ENCODE measurements at places on chromosomes 12 and 14.

DNA sequence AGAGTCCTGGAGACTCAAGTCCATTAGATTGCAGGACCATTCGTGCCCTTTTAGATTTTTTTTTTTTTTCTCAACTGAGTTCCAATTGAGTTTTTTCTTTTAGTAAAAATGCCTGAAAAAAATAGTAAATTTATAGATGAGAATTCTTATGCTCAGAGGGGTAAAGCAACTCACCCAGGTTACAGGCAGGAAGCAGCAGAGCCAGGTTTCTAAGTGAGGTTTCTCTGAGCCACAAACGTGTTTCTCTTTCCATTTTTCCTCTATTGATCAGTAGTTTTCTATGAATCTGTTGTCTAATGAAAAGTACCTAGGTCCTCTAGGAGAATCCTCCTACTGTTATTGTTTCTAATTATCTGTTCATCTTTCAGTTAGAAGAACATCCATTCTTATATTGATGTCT is 66.4 kb upstream of the C12orf71 start:
- DNase-seq: no peak
- no peak overlapping the region for H3K27ac ChIP-seq
- no peak overlapping the region for H3K4me3 ChIP-seq
- no peaks in the 10 kb centered on the region for H3K36me3 ChIP-seq
- H3K27me3 ChIP-seq: no peaks in the 10 kb centered on the region

GRCh38 chr14:94936401-94936892 is 166.5 kb upstream of the GSC start:
- peak; percentile 96 for DNase-seq
- peak overlapping the region; percentile 25 for H3K4me3 ChIP-seq
- peaks cover 20% of the 10 kb centered on the region for H3K4me1 ChIP-seq
- H3K27ac ChIP-seq: peak overlapping the region; percentile 82
- no peaks in the 10 kb centered on the region for H3K27me3 ChIP-seq

DNA sequence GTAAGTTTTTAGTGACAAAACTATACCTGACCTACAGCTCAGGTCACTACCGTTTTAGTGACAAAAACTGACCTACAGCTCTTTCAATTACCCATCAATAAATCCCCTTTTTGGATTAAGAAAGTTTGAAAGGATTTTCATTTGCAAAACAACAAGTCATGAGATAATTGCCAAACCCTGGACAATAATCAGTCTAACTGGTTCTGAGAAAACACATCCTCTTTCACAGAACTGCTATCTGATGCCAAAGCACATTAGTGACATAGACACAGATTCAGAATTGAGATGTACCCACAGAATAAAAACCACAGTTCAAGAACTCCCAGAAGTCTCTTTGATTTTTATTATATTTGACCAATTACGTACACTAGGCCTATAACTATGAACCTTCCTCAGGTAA is 126.0 kb upstream of the COCH start:
- no peaks in the 10 kb centered on the region for H3K36me3 ChIP-seq
- DNase-seq: no peak
- no peaks in the 10 kb centered on the region for H3K4me1 ChIP-seq

- peaks cover 6% of the 10 kb centered on the region for H3K4me1 ChIP-seq
- H3K27me3 ChIP-seq: peaks cover 6% of the 10 kb centered on the region
- H3K27ac ChIP-seq: no peak overlapping the region
- DNase-seq: no peak
Measured at GRCh38 chr14:94481468-94482131, 5.6 kb upstream of the SERPINA9 start.

DNA sequence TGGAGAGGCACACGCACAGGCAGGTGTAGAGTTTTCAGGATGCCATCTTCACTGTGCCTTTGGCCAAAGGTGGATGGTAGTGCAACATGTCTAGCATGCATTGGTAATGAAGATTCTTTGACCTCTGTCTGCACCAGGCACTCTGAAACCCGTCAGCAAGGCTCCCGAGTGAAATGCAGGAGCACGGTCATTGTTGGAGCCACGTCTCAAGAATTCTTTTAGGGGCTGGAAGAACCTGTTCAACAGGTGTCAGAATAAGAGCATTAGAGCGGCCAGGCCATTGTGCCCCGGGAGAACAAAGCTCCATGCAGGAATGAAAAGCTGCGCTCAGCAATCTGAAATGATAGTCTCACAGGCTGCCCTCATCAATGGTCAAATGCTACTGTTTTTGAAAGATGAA is 40.2 kb upstream of the DICER1 start:
- no peaks in the 10 kb centered on the region for H3K27me3 ChIP-seq
- no peaks in the 10 kb centered on the region for H3K36me3 ChIP-seq
- no peak overlapping the region for H3K27ac ChIP-seq
- no peak overlapping the region for H3K4me3 ChIP-seq
- no peak for DNase-seq

DNA sequence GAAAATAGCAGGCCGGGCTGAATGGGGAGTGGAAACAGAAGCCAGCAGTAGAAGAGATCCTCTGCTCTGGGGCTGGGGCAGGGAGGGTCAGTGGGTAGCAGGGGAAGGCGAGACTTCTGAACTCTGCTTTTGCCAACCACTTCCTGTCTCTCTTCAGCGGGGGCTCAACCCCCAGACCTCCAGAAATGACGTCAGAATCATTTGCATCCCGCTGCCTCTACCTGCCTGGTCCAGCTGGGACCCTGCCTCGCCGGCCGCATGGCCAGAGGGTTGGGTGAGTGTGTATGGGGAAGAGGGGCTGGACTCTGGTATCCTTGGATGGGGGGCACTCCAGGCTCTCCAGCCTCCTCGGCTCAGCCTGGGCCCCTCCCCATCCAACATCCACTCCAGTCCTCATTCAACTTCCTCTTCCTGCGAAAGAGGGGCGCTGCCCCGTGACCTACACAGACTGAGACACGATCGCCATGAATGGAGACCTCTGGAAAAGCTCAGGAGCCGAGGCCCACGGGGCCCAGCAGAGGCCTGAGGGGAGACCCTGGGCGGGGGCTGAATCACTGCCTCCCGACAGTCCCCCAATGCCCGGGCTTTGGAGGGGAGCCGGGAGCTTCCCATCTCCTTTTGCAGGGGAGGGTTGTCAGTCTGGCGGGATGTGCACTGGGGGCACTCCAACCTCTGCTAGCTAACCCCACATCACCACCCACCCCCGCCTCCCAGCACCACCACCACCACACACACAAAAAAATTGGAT is 458 bp upstream of the HOXC4 start:
- no peaks in the 10 kb centered on the region for H3K36me3 ChIP-seq
- H3K4me1 ChIP-seq: peaks cover 34% of the 10 kb centered on the region
- no peak overlapping the region for H3K27ac ChIP-seq
- no peaks in the 10 kb centered on the region for H3K27me3 ChIP-seq
- H3K4me3 ChIP-seq: peak overlapping the region; percentile 55

DNA sequence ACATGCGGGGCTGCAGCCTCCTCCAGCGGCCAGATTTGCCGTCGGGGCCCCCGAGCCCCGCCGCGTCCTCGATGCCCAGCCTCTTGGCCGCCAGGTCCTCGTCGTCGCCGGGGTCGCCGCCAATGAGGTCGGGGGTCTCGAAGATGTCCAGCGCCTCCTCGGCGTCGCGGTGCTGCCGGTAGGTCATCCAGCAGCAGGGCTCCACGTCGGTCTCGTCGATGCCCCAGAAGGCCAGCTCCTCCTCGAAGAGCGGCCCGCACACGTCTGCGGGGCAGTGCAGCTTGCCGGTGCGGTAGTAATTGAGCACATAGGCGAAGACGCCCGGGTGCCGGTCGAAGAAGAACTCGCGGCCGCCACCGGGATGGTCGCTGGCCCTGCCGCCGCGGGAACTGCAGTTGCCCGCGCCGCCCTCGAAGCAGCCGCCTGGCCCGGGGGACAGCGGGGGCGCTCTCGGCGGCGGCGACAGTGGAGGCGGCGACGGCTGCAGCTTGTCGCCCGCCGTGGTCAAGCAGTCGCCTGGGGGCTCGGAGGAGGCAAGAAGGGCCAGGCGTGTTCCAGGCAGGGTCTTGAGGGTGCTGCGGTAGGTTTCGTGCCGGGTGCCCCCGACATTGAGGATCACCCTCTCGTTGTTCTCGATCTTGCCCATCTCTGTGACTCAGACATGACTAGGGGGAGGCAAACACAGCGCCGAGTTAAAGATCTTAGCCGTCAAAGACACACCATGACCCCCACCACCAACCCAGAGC is 2.1 kb downstream of the KCNC2 start:
- peaks cover 71% of the 10 kb centered on the region for H3K27me3 ChIP-seq
- no peaks in the 10 kb centered on the region for H3K4me1 ChIP-seq
- DNase-seq: no peak

GRCh38 chr14:67926821-67927220 is 107.2 kb downstream of the RAD51B start:
- H3K36me3 ChIP-seq: no peaks in the 10 kb centered on the region
- H3K4me3 ChIP-seq: no peak overlapping the region
- no peak for DNase-seq
- H3K27me3 ChIP-seq: no peaks in the 10 kb centered on the region

DNA sequence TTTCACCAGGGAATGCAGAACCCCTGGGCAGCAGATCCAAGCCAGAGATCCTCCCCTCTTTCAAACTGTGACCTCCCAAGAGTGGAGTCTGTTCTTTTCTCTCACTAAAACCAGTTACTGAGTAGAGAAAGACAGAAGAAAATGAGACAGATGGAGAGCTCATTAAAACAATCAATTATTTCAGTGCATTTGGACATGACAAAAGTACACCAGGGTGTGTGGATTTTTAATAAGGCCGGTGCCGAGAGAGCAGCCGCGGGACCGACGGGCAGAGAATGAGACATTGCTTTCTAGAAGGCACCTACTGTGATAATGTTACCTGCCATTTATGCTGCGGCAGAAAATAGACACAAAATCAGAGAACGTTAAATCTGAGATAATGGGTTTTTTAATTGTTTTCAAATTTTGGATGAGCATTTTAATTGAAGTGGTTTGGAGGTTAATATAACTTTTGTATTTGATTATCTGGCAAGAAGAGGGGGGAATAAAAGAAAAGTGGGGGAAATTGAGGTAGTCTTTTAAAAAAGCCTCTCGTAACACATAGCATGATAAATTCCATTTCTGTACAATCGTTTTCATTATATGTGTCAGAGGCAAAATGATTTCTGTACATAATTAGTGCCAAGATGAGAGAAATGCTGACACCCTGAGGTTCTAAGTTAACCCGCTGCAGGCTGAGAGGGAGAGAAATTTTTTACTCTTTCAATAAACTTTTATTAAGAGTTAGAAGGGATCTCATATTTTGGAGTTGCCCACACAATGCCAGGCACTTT is 70.8 kb downstream of the HSPB8 start:
- DNase-seq: no peak
- H3K4me1 ChIP-seq: no peaks in the 10 kb centered on the region
- no peak overlapping the region for H3K4me3 ChIP-seq

DNA sequence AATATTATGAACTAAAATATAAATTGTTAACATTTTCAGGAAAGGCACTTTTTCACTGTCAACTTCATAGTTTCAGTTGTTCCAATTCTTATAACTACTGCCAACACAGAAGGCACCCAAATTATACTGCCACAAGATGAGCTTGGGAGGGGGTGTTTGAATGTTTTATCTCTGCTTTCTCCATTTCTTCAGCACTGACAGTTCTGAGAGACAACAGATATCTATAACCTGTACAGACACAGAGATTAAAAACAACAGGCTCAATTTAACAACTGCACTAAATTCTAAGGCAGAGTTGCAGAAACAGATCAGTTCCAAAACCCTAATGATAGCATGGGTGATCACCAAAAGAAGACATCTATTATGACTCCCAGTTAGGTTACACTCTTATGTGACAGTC is 12.8 kb downstream of the SCAF11 start:
- no peaks in the 10 kb centered on the region for H3K36me3 ChIP-seq
- H3K4me3 ChIP-seq: no peak overlapping the region
- H3K4me1 ChIP-seq: peaks cover 16% of the 10 kb centered on the region
- no peak overlapping the region for H3K27ac ChIP-seq

- H3K27ac ChIP-seq: peak overlapping the region; percentile 40
- H3K36me3 ChIP-seq: no peaks in the 10 kb centered on the region
- peaks cover 4% of the 10 kb centered on the region for H3K4me1 ChIP-seq
- H3K4me3 ChIP-seq: no peak overlapping the region
Measured at GRCh38 chr12:70290116-70290515, 46.9 kb downstream of the CNOT2 start.

Data from A673 (cell line).